ENCODE measurements at places on chromosomes 12 and 14.

DNA sequence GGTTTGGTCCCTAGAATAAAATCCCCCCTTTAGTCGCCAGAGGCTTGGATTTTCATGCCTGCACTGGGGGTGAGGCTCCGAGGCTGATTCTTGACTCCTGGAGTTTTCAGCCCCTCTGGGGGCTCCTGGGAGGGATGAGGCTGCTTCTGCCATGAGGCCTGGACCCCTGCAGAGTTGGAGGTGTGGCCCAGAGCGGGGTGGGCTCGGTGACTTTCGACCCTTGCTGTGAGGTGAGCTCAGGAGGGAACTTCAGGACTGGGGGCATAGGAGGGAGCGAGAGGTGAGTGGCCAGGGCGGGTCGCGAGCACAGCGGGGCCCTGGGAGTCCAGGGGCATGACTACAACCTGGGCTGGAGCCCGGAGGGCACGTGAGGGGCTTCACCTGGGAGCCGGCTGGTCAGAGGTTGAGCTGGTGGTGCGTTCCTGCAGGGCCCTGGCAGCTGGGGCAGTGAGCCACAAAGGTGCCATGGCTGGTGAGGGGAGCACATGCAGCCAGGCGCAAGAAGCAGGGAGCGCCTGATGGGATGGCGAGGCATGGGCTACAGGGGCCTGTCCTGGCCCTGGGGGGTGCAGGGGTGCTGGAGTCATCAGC, 168.2 kb downstream of the KIF26A start:
- DNase-seq: no peak

DNA sequence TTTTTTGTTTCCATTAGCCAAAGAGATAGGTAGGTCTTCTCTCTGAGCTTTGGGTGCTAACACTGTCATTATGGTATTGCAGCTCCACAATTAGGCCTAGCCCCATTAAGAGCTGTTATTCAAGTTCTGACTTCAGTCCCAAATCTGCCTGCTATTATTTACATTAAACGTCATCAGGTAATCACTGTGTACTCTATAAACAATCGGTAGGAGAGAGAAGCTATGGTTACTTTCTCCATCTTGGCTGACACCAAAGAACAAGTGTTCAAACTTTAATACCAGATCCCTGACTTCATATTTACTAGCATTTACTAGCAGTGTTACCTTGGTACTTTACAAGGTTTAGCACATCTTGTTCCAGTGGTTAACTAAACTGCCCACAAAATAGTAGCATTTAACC, 305.1 kb upstream of the GARIN2 start:
- no peak for DNase-seq

GRCh38 chr12:29944269-29945000, 160.7 kb upstream of the TMTC1 start:
- DNase-seq: no peak

DNA sequence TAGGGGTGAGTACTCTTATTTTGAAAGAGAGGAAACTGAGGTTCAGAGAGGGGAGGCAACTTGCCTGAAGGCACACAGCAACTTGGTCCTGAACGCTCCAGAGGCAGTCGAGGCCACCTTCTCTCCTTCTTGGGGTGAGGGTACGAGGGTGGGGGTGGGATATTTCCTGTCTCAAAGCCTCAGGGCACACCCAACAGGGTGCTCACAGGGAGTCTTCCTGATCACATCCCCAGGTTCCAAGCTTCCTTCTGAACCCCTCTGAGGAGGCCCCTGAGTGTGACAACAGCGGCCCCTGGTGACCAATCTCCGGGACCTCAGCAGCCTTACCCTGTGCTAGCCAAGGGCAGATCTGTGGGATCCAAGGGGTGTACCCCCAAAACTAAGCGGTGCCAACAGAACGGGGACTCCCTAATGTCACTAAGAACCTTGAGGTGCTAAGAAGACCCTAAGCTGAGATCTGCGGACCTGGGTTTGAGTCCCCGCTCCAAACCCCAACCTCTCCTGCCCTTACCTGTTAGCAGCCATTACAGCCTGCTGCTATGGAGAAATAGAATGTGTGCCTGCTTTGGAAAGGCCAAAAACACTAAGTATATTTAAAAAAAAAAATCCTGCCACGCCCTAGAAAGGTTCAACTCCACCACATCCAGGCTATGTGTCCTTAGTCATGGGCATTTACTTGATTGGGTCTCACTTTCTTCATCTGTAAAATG, 57.9 kb downstream of the TRPV4 start:
- peak; percentile 85 for DNase-seq

DNA sequence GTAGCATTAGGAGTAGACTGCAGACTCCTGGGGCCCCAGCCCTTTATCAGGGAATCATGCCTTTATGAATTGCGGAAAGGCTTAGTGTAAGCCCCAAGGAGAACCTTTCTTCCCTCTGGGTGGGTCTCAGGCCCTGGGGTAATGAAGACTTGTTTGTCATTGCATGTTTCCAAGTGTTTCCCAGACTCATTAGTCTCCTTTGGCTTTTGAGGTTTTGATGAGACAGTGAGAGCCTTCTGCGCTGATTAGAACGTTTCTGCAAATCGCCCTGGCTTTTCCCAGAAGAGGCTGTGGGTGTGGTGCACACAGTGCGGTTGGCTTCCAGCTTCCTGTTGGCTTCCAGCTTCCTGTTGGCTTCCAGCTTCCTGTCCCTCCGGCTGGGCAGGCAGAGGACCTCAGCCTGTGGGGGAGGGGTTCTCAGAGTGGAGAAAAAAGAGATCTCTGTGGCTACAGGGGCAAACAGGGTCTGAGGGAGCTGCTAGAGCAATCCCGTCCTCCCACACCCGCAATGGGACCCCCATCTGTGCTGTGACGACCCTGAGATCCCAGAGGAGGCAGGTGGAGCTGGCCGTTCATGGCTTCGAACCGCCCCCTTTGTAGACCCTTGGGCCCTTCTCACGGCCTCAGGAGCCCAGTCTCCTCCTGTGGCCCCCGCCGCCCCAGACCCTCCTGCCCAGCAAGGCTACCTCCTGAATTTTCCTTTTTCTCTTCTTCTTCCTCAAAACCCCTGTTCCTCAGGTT, 42.1 kb downstream of the GPR68 start:
- no peak for DNase-seq

DNA sequence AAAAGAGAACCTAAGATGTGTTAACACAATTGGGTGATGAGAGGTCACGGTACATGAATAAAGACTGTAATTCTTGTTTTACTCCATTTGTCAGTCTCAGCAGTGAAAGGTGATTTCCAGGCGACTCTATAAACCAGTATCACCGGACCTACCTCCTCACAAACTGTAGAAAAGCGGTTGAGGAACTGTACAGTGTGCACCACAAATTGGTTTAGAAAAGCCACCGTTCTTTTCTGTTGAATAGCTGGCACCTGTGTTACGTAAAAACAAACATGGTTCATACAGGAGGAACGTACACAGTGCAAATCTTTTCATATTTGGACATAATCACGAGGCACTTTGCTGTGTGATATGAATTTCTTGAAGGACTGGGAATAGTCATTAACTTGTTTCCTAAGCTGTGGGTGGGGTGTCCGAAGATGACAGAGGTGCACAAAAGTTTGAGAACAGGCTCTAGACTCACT, 663 bp downstream of the WASHC3 start:
- no peak for DNase-seq

GRCh38 chr14:64518229-64518628, 13.7 kb downstream of the ZBTB1 start:
- no peak for DNase-seq

DNA sequence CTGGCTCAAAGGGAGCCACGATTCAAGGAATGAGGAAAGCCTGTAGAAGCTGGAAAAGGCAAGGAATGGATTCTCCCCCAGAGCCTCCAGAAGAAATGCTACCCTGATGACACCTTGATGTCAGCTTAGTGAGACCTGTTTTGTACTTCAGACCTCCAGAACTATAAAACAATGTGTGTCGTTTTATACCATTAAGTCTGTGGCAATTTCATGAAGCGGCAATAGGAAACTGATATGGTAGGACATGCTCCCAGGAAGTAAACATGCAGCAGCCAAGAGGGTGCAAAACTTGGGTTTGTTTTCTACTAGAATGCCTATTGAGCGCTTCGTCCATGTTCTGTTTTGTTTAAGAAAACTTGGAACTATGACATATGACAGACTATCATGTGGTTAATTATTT, 2.5 kb upstream of the APOBEC1 start:
- DNase-seq: no peak

- DNase-seq: no peak
Measured at GRCh38 chr14:89575386-89576061, 158.5 kb upstream of the FOXN3 start.

DNA sequence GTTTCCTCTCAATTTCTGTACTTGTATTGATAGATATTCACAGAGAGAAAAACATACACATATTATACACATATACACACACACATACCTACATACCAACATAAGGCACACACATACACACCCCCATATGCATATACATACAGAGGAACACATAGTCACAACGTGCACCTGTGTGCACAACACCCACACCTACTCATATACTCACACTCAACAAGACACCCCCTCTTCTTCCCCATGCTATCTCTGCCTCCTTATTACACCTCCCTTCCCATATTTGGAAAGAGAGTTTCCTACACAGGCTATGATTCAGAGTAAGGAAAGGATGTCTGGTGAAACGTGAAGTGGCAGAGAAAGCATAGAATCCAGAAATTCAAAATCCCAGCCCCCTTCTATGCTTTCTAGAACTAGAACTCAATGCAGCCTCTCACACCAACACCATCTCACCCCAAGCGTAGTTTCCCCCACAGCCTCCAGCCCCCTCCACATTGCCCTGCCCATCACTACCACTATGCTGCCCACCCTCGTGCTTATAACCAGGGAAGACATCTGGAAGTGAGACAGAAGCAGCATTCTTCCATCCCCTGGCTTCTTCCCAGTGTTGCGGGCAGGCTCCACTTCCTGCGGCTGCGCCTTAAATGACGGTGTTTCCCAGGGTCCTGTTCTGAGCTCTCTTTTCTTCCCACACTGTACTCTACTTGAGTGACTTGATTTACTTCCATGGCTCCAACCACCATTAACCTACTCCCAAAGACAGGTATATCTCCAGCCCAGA, 2.4 kb downstream of the RNASE8 start:
- DNase-seq: no peak

GRCh38 chr12:76031081-76031413, 529 bp downstream of the PHLDA1 start:
- DNase-seq: peak; percentile 47

DNA sequence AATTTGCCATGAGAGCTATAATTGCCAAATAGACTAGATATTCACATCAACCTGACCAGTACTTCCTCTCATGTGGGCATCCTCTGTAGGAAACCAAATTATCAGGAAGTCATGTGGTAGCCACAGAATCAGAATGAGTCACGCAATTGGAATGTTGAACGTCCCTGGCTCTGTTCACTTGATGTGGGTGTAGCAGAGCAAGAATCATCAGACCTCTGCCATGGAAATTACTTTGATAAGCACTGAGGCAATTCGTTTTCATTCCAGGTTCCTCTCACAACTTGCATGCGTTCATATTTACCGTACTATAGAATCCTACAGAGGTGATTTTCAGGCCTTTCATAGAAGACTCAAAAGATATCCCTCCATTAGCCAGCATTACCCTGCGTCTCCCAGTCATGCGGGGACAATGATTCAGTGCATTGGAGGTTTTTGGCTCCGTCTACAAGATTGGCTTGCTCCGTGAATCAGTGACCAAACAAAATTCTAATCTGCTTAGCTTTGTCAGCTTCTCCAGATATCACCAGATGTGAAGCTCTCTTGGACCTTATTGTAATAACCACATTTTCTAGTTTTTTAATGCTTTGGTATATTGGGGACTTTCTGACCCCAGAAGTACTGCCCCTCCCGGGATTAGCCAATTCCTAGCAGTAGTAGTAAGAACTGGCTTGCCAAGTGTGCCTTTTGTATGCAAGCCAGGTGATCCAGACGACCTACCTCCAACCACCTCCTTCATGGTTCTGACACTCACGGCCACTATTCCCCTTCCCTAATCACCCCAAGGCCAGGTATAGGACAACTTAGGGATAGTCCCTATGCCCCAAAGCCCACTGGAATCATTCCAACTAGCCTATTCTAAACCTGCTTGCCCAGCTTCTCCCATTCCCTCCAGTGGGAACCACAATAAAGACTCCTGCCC, 133.4 kb downstream of the KICS2 start:
- DNase-seq: peak; percentile 29

DNA sequence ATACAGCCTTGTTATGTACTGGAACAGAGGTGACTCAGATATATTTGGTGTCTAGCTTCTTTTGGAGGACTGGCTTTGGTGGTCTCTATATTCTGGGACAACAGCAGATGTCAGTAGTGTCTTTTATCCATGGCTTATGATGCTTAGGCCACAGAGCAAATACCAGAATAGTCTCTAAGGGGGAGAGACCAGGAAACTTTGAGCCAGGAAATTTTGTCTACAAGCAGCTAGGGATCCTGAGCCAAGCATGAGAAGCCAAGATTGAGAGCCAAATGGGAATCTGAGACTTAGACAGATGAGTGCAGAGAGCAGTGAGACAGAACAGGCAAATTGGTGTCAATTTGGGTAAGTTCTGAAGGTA, 28.4 kb upstream of the PTPRR start:
- no peak for DNase-seq

DNA sequence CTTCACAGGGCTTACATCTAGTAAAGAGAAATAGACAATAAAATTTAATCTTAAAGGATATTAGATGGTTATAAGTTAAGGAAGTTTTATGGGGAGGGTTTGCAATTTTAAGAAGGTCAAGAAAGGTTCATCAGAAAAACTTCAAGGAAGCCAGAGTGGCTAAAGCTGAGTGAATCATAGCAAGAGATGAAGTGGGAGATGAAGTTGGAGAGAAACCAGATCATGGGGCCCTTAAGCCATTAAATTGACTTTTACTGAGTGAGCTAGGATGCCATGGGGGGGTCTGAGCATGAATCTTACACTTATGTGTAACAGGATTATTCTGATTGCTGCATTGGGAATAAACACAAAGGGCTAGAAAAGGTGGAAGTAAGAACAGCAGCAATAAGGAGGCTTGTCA, 189.2 kb downstream of the LRIG3 start:
- no peak for DNase-seq

DNA sequence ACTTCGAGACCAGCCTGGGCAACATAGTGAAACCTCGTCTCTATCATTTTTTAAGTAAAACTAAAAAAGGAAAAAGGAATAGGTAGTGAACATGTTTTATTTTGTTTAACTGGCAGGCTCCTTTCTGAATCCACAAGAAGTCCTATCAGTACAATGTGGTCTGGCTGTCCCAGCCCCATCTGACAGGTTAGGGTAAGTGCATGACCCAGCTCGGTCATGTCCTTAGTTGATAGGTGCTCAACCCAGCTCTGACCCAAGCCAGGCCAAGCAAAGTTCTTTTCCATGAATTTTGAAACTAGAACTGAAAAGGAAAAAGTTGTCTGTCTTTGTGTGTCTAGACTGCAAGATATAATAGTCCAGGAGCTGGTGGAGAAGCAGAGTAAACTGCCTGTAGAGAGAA, 4.7 kb upstream of the NRDE2 start:
- peak; percentile 23 for DNase-seq

GRCh38 chr14:64717870-64718269, 13.6 kb downstream of the PLEKHG3 start:
- DNase-seq: no peak
